8988T (cell line): ENCODE measurements at places on chromosomes 5 and 9.

DNA sequence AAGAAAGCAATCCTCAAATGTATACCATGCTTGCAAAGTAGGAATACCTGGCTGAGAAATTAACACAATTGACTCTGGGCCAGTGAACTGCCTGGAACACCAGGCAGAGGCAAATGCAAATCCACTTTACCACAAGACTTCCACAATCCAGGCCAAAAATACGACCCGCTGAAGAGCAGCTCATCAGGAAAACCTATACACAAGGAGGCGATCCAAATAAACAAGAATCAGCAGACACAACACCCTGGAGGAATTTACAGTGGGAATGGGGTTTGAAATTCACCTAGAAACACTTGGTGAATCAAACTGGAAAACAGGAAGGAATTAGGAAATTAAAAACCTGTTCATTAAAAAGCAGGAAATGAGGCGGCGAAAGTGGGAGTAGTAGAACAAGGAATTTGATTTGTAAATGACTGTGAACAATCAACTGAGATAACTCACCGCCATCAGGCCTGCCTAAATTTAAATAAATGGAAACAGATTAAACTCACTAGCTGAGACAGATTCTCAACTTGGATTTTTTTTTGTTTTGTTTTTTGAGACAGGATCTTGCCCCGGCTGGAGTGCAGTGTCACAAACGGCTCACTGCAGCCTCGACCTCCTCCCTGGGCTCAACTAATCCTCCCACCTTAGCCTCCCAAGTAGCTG, 15.9 kb downstream of the CMBL start:
- no peak for DNase-seq

DNA sequence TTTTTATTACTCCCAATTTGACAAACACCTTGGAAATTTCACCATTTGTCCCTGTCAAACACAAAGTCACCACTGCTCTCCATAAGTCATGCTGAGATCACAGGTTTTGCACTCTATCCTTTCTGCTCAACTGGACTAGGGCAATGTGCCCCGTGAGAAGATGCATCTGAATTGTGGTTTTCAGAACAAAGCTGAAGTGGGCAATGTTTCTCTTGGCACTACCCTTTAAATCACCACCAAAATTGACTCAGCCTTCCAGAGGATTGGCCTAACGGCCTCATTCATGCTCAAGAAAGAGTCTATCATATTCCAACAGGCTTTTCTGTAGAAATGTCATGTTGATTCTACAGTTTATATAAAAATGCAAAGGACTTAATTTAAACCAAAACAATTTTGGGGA, 81.0 kb upstream of the TRIO start:
- no peak for DNase-seq

DNA sequence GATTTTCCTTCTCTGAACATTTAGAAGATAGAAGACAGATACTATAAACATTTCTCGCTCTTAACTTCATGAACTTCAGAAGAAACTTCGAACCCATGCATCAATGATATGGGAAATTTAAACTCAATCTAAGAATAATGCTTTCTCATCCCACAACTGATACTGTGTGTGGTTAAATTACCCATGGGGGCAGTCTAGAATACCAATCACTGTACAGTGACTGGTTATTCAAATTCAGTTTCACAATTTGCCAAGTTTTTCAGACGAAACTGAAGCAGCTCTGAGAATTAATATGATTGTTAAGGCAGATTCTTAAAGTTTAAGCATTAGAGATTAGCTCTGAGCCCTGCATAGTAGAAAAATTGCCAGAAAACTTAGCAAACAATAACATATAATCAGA, 431.0 kb downstream of the SH3GL2 start:
- DNase-seq, result no peak

DNA sequence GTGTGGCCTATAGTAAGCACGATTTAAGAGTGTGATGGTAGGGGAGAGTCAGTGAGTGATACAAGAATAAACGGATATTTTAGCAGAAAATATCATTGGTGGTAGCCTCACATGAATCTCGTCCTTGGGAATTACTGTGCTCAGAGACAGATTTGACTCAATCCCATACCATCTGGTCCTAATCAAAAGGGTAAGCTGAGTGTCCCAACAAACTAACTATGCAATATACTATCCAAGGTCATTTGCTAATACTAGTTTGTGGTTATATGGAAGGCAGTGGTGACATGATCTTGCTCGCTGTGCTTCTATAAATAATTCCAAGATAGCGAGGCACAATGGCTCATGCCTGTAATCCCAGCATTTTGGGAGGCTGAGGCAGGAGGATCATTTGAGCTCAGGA, 103.2 kb downstream of the TRPM6 start:
- DNase-seq, result no peak
